Motor neuron (in vitro differentiated cells): ENCODE measurements at places on chromosomes 3 and 15.

DNA sequence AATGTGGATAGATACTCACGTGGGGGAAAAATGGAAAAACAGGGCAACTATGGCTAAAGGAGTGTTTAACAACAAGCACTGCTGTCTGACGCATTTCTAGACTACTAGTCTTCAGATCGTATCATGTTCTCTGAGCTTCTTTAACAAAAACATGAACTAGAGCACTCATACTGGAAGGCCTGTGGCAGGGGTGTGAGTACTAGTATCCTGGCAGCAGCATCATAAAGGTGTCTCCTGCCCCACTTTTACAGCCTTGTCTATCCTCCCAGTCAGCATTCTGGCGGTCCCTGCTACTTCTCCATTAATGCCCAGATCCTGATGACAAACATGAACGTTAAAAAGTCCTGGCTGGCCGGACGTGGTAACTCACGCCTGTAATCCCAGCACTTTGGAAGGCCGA, 4.0 kb downstream of the FMN1 start:
- no peak for ATAC-seq

GRCh38 chr15:99006904-99007495, 592 bp downstream of the PGPEP1L start:
- ATAC-seq, result no peak

- ATAC-seq, result no peak
These were observed 47.5 kb downstream of the SACM1L start for GRCh38 chr3:45736707-45737106.

DNA sequence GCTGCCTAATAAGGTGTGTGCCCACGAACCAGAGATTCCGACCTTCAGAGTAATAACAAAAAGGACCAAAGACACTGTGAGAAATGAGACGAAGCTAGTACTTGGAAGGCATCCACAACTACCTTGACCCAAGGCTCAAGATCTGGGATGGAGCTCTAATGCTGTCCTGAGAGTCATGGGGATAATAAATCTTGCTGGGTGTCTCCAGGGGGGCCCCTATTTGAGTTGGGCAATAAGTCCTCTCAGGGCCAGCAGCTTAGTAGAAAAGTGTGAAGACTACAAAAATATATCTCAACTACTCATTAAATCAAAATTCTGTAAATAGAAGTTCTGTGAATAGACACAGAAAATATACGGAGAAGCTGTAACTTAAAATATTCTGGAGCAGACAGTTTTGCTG, 2.9 kb upstream of the NDN start:
- ATAC-seq, result no peak

DNA sequence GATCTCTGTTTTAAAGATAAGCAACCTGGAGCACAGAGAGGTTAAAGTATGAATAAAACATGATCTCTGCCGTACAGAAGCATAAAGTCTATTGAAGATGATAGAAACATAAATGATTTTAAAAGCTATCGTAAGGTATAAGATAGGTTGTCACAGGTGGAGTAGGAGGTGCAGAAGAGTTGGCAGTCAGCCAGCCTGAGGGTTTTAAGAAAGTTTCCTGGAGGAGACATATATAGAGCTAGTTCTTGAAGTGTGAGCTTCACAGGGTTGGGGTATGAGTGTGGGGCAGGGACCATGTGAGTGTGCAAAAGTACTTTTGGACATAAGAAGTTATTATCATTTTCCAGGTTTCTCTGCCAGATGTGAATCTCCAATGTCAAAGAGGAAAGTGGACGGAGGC, 3.9 kb upstream of the FGF12 start:
- no peak for ATAC-seq

GRCh38 chr15:68022061-68022460, 32.1 kb upstream of the PIAS1 start:
- no peak for ATAC-seq

GRCh38 chr3:40278791-40279190, 30.7 kb upstream of the EIF1B start:
- no peak for ATAC-seq

DNA sequence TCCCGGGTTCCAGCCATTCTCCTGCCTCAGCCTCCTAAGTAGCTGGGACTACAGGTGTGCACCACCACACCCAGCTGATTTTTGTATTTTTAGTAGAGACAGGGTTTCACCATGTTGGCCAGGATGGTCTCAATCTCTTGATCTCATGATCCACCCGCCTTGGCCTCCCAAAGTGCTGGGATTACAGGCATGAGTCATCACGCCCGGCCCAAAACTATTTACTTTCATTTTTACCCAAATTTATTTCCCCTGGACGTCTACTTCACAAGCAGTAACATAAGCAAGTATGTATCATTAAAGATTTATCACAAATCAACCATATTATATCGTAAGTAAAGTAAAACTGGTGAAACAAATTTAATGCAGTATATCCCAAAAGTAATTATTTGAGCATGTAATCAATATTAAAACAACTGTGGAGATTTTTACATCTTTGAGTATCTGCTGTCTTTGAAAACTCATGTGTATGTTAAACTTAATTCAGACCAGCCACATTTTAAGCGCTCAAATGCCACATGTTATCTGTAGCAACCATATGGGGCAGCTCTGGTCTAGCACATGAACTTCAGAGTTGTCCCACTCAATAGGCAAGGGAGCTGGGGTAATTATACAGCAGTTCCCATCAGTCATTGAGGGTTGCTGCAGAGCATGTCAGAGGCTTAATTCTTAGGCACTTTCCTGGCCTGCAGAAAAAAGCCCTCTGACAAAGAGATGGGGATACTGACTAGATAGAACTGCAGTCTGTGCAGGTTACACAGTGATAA, 185.7 kb upstream of the CTDSPL start:
- ATAC-seq, result no peak

- ATAC-seq, result no peak
These were observed 1121.2 kb downstream of the SI start for GRCh38 chr3:163957072-163957471.

DNA sequence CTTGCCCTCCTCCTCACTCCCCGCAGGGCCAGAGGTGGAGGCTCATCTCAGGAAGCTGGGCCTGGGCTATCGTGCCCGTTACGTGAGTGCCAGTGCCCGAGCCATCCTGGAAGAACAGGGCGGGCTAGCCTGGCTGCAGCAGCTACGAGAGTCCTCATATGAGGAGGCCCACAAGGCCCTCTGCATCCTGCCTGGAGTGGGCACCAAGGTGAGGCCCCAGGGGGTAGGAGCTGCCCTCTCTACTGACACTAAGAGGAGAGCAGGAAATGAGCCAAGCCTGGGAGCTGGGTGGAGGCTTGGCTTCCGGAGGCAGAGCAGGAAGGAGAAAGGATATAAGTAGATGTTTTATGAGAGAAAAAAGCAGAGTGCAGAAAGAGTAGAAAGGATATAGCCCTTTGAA, 4.9 kb downstream of the OGG1 start:
- no peak for ATAC-seq

DNA sequence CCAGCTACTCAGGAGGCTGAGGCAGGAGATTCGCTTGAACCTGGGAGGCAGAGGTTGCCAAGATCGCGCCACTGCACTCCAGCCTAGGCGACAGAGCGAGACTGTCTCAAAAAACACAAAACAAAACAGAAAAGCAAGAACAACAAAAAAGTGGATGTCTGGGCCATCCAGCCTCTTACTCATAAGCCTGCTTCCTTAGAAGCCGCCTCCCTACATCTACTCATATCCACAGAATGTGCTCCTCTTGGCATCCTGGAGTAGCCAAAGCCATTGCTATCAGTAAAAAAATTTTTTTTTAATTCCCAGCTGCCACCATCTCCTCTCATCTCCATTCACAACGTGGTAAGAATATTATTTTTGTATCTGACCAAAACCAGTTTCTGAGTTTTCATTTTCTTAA, 10.8 kb downstream of the ZSCAN2 start:
- ATAC-seq, result no peak

GRCh38 chr3:30129765-30130164, 476.6 kb upstream of the TGFBR2 start:
- ATAC-seq, result no peak

DNA sequence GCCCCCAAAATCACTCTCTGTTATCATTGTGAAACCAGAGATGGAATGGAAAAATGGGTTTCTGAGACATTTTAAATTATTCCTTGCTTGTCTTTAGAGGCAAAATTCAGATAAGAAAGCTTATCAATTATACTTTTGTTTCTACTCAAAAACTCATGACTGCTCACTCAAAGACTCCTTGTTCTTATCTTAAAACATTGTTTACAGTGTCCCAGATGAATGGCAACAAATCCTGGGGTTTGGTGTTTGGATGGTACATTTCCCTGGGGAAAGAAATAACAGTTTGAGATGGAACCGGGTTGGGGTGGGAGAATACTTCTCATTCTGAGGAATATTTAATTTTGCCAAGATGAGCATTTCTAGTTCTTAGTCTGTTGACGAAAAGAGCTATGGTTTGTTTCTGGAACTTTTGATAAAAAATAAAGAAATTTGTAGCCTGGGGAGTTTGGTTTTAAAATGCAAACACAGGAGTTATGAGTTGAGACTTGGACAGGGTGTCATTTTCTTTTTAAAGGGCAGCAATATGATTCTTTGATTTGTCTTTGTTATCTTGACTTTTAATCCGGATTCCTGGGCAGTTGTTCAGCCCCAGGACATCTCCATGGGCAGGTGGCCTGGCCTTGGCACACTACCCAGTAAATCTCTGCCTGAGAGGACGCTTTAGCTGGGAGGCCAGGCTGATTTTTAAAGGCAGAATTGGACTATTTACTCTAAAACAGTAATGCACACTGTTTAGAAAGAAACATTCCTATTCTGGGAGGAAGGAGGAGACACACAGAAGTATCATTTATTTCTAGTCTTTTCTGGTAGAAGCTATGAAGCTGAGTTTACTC, 32.4 kb downstream of the BTD start:
- no peak for ATAC-seq

DNA sequence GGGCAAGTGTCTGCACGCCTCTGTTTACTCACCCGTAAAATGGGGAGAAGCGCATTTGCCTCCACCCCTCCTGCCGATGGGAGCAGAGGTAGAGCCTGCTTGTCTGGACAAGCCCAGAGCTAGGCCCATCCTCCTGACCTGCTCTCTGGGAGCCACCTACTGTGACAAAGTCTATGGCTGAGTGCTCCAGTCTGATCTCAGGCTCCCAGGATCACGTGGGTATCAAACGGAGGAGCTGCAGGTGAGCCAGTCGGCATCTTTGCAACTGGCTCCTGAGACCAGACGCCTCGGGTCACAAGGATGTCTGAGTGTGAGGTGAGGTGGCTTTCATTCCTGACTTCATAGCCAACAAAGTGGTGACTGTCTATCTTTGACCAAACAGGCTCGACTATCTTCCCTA, 2.1 kb upstream of the ALDH1A3 start:
- no peak for ATAC-seq

- no peak for ATAC-seq
These were observed 95.8 kb downstream of the PPARG start for GRCh38 chr3:12384451-12385233.

DNA sequence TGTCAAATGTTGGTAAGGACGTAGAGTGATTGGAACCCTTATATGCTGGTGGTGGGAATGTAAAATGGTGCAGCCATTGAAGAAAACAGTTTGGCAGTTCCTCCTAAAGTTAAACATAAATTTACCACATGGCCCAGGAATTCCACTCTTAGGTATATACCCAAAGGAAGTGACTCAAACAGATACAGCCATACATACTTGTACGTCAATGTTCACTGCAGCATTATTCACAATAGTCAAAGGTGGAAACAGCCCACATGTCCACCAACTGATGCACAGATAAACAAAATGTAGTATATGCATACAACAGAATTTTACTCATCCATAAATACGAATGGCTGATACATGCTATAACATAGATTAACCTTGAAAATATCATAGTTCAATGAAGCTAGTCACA, 13.2 kb downstream of the CLASP2 start:
- ATAC-seq, result no peak

DNA sequence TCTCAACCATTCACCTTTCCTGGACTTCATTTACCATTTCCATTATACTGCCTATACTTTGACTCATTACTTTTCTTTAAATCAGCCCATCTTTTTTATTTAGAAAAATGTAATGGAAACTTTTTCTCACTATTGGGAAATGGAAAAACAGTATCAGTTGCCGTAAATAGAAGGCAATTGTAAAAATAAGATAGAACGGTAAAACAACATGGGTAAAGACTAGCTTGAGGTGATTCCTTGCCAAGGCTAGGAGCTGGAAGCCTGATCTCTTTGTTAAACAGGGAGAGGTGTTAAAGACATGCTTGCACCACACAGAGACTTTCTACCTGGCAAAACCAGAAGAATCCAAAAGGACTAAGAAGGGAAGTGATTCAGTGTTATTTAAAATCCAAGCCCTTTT, 5.9 kb downstream of the FGD5 start:
- no peak for ATAC-seq

DNA sequence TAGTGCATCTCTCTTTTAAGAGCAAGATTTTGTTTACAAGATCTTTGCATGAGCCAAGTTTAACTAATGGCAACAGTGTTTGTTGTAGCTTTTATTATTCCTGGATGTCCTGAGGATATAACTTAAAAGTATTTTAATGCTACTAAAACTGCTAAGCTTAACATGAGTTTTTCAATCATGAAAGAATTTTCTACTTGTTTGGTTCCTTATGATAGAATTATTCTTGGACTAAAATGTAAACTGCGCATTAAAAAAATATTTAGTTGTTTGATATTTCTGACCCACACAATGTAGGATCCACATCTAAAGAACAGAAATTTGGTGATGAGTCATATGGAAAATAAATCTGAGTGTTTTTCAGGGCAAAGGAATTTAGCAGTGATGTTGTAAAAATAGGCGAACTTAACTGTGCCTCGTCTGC, 70.8 kb downstream of the RAP2B start:
- ATAC-seq, result no peak

- no peak for ATAC-seq
These were observed 253.9 kb downstream of the CACNA2D3 start for GRCh38 chr3:54376142-54376807.

GRCh38 chr3:102129760-102130608, 280.7 kb downstream of the NFKBIZ start:
- ATAC-seq, result no peak

GRCh38 chr15:83515164-83515563, 68.0 kb downstream of the SH3GL3 start:
- peak; percentile 62 for ATAC-seq

- ATAC-seq, result no peak
These were observed 54.0 kb upstream of the MYZAP start for GRCh38 chr15:57537488-57538264.

- ATAC-seq, result no peak
These were observed 54.5 kb downstream of the CAPN7 start for GRCh38 chr3:15260531-15260930.

GRCh38 chr3:53162672-53163443, 1.8 kb downstream of the PRKCD start:
- no peak for ATAC-seq
